ENCODE measurements at places on chromosomes 11 and 22.
A peak's percentile ranks its signal among the peaks of the same experiment; 100 is the strongest.

DNA sequence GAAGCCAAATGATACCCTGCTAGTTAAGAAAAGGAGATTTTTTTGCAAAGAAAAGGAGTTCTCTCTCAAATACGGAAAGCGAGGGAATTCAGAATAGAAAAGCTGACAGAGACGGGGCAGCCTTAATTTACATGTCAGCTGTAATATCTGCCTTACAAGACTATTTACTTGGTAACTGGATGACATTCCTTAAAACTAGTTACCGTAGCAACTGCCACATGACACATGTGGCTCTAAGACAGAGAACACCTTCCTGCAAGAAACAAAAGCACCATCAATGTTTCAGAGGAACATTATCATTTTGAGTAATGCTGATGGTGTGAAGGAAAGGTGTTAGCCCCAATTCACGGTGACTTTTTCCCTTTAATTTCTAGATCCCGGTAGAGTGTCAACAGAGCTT is 222.1 kb downstream of the LRRC4C start:
- no peak for DNase-seq

DNA sequence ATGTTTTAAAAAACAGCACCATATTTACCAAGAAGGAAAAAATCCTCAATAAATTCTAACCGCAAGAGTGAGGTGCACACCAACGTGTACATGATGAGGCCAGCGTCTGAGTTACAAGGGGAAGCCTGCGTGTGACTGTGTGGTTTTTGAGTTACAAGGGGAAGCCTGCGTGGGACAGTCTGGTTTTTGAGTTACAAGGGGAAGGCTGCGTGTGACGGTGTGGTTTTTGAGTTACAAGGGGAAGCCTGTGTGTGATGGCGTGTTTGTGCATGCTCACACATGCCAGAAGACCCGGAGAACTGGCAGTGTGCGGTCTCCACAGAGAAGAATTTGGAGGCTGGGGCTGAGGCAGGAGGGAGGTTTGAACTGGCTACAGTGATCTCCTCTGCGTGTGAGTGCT is 1376.4 kb downstream of the TBC1D22A start:
- DNase-seq: no peak

- no peak for DNase-seq
Observed at GRCh38 chr11:45616802-45617549, 48.4 kb downstream of the CHST1 start.

GRCh38 chr11:92311616-92312449 is 87.2 kb downstream of the FAT3 start:
- no peak for DNase-seq

GRCh38 chr22:41330169-41330568 is 28.8 kb downstream of the ZC3H7B start:
- DNase-seq: no peak

DNA sequence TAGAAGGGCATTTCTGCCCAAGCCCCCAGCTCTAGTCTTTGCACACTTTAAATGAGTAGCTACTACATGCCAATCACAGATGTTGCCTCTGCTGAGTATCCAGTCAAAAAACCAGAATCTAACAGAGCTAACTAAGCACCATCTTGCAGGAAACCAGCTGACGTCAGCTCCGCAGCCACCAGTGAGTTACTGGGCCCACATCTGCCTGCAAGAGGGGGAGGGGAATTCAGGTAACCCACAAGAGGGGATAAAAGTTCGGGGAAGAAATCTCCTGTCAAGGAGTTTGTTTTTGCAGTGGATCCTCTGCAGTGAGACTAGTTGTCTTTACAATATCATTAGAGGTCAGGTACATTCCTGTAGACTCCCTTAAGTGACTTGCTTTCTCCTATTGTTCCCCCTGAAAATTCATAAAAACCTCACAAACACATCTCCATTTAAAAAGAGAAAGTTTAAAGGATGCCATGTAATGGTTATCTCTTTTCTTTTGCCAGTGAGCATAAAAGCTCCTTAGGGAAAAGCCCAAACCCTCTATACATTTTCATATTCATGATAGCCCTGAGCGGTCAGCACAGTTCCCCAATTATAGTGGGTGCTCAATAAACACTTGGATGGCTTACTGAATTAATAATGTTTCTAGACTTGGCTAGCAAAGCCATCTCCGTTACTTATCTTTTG is 9.3 kb downstream of the CD44 start:
- no peak for DNase-seq

DNA sequence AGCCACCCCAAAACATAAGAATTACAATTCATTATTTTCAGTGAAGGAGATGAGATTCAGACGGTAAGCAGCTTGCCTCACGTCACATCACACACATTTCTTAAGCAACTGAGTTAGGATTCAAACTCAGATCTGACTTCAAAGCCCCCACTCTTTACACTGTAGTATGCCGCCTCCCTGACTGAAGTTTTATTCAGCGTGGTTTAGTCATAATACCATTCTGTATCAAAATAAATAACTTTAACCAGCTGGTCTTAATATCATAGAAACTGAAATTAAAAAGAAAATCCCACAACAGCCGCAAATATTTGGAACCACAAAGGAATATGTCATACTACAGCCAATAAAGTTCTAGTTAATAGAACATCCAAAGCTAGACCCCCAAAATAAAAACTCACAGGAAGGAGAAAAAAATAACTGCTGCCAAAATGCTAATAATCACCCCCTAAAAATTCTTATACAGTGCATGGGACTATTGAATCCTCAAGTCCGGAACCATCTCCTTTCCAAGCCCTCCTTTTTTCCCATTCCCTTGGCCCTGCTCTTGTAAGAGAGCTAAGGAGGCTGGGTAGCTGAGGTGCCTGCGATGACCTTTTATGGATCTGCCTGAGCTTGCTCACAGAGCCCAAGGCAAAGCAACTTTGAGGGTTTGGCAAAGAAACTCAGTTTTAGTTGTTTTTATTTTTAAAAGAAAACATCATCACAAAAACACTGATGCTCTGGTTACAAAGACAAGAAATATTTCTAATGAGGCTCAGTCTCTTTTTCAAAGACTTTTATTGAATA is 334.5 kb downstream of the TTC28 start:
- DNase-seq: no peak

GRCh38 chr11:76782531-76783293 is 444 bp upstream of the TSKU start:
- peak; percentile 86 for DNase-seq

GRCh38 chr22:39960791-39961746 is 872 bp downstream of the TMA7B start:
- peak; percentile 88 for DNase-seq

GRCh38 chr22:21603973-21604372 is 25.8 kb downstream of the YDJC start:
- no peak for DNase-seq

GRCh38 chr11:34250732-34251588 is 106.8 kb downstream of the ABTB2 start:
- no peak for DNase-seq

DNA sequence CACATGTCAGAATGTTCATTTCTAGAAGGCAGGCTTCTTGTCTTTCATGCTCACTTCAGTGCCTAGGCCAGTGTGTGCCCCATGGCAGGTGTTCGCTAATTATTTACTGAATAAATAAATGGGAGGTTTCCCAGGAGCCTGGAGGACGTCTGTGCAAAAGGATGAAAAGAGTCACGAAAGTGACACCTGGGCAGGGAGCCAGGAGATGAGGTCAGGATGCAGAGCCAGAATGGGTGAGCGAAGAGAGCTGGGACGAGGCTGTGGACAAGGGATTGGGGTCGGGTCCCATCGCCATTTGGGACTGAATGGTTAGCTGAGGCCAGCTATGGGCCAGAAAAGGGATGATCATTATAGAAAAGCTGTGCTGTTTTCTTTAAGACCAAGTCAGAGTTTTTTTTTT is 560.4 kb downstream of the TBC1D22A start:
- DNase-seq: no peak

DNA sequence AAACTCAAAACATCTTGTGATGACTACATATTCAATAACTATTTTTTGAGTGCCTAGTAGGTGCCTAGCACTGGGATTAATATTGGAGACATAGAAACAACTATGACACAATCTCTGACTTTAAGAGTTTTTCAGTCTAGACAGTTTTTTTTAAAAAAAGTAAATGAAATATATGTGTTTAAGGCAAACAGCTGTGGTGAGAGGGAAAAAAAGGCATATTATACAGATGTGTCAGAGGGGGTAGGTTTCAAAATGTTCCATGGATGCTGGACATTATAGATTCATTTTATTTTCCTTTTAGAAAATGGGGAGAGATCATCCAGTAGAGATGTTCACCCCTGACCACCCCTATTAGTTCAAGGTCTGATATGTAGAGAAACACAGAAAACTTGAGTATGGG is 90.8 kb downstream of the LUZP2 start:
- DNase-seq: no peak

DNA sequence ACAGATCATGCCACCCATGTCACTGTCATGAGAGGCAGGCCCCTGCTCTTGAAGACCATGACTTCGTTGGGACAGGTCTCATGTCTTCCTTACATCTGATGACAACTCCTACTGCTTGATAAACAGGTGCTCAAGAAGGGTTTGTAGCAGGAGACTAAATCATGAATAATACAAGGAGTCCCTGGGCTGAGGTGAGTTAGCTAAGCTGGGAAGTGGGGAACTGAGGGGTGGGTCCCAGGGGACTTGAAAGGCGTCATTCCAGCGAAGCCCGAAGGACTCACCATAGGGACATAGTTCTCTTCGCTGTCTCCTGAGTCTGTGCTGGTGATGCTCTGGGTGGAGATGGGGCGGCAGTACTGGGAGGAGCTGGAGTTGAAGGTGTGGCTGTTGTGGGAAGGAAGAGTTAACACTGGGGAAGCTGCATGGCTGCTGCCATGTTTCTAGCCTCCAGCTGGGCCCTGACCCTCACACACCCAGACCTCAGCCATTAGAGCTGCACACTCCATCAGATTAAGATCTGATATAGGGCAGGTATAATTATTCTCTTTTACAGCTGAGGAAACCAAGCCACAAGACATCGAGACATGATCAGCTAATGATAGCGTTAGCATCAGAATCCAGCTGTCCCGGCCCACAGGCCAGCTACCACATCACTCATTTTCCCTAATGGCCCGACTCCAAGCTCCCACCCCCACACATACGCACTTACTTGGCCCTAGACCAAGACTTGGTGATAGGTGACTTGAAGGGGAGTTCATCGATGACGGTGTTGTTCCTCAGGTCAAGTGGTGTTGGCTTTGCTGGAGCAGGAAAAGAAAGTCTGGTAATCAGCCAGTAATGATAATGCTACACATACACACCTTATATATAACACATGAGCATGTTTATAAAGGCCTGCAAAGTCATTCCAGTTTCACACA is 32.9 kb downstream of the USP35 start:
- DNase-seq: no peak

- no peak for DNase-seq
Observed at GRCh38 chr11:1639666-1640065, 10.1 kb downstream of the KRTAP5-5 start.

DNA sequence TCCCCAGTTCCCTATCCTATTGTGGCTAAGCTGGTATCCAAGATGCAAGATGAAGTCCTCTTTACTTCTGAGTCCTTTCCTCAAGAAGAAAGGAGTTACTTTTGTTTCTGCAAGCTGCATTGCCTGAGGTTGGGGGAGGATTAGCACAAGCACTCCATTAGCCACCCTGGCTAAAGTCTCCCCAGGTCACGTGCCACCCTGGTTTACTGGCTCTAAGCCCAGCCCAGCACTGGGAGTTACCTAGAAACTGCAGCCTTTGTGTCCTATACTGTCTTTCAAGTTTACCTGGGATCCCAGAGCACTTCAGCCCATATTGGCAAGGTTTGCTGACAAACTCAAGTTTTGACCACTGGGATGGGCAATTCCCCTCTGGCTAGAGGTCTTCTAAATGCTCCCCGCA is 78.4 kb upstream of the DBX1 start:
- DNase-seq: no peak

DNA sequence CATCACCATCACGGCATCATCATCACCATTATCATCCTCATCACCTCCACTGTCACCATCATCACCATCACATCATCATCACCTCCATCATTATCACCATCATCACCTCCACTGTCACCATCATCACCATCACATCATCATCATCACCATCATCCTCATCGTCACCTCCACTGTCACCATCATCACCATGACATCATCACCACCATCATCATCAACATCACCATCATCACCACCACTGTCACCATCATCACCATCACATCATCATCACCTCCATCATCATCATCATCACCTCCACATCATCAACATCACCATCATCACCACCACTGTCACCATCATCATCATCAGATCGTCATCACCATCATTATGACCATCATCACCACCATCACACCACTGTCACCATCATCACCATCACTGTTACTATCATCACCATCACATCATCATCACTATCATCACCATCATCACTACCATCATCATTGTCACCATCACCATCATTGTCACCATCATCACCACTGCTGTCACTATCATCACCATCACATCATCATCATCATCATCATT is 32.8 kb downstream of the PARVG start:
- DNase-seq: no peak

- no peak for DNase-seq
Observed at GRCh38 chr22:37371491-37371890, 55.8 kb downstream of the ELFN2 start.

GRCh38 chr11:20627026-20627425 is 27.6 kb downstream of the SLC6A5 start:
- no peak for DNase-seq

- peak; percentile 88 for DNase-seq
Observed at GRCh38 chr11:66438504-66439466, at the start of gene MRPL11. Gene MRPL11 (minus strand): TSS chr11:66438848. CDS start chr11:66438754, 94 bp downstream.

- no peak for DNase-seq
Observed at GRCh38 chr11:69841859-69842698, 22.9 kb upstream of the FGF3 start.

- peak; percentile 65 for DNase-seq
Observed at GRCh38 chr11:27472398-27473016, at the start of gene LGR4. Gene LGR4 (minus strand): TSS chr11:27472790. CDS start chr11:27472302, 488 bp downstream.

DNA sequence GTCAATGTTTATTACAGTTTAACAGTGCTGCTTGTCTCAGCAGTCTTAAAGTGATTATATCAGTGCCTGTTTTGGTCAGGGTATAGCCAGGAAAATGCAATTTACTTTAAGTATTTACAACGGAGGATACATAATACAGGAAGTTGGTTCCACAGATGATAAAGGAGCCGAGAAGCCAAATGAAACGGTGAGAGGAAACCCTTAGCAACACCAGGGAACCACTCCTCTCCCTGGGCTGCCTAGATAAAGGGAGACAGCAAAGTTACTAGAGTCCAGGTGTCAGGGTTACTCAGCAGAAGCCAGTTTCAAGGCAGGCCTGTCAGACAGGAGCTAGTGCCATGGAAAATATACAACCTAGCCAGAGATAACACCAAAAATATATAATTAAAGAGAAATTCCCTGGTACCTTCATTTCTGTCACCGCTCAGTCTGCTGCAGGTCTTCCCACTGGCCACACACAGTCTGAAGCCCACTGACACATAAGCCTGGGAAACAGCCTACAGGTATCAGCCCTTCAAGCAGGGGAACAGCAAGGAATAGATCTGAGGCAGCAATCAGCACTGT is 55.5 kb downstream of the FAM76B start:
- DNase-seq: no peak

- DNase-seq: no peak
Observed at GRCh38 chr11:66910016-66910415, 48.2 kb downstream of the PC start.
